ENCODE measurements at places on chromosomes 7 and 10.

DNA sequence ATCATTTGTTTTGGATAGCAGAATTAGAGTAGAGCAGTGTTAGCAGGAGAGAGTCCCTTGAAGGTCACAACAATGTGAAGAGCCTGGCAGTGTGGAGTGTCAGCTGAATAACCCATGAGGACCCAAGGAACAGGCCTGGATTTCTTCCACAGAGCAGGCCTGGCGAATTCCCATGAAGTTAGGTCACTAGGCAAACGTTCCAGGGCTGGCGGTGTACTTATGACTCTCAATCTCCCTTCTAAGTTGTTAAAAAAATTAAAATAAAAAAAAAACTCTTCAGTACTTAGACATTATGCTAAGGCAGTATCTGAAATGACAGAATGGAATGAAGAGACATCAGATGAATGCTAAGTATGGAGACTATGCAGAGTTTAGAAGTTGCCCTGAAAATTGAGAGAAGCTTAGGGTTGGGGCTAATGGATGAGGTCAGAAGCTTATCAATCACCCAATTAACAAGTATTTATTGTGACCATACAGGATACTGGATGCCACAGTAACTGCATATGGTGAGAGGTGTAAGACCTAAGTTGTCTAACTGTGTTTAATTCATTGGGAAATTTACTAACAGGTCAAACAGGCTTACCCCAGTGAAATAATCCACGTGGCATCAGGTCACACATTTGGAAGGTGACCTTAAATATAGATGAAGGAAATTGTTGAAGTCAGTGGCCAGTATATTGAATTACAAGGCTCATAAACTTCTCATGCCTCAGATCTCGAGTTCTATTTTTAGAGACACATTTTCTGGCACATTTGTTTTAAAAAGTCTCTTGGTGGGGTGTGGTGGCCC is 126.2 kb upstream of the NRP1 start:
- peak; percentile 64 for DNase-seq

DNA sequence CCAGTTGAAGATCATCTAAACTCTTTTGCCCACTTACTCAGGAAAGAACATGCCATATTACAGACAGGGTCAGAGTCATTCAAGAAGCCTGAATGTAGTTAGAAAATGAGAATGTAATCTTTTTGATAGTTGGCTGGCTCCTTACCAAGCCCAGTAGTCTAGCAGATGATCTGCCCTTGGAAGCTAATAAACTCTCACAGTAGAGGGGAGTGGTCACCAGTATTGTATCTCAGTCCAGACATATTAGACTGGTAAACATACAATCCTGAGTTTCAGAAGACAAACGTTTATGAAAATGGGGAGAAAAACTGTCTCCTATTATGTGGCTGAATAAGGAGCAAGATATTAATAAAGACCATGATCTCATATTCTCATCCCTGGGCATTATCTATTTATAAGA is 65.3 kb downstream of the SEPTIN7 start:
- DNase-seq, result no peak

GRCh38 chr10:75228834-75229233 is 6.9 kb downstream of the COMTD1 start:
- no peak for DNase-seq

DNA sequence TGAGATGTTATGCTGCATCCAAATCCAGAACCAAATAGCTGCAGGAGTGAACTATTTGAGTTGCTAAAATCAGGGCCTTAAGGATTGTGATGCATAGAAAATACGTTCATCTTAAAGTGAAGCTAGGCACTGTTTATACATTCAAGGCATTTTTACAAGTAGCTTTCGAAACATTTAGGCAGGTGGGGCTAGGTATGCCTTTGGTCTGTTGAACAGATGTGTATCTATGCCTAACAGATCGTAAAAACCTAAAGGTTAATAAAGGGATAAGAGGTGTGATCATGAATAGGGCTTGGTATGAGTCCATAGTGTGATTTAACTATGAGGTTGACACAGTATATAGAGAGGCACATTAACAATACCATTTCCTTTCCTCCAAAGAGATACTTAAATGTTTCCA is 262.5 kb downstream of the SEMA3D start:
- no peak for DNase-seq

DNA sequence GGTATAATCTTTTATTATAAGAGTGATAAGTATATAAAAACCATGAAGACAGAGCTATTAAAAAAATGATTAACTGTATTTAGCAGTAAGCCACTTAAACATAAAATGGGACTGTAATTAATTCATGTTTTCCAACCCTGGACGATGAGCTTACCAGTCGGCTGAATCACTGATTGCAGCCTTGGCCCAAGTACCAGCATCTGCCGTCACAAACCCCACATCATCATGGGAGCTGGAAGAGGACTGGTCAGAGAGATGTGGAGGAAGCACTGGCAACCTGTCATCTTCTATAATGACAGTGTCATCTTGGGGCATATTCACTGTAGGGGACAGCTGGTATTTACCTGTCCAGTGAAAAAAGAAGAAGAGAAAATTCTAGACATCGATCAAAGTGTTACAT is 473.6 kb downstream of the PARD3 start:
- no peak for DNase-seq

GRCh38 chr10:11934262-11934661 is 108.3 kb downstream of the UPF2 start:
- DNase-seq, result peak; percentile 59

DNA sequence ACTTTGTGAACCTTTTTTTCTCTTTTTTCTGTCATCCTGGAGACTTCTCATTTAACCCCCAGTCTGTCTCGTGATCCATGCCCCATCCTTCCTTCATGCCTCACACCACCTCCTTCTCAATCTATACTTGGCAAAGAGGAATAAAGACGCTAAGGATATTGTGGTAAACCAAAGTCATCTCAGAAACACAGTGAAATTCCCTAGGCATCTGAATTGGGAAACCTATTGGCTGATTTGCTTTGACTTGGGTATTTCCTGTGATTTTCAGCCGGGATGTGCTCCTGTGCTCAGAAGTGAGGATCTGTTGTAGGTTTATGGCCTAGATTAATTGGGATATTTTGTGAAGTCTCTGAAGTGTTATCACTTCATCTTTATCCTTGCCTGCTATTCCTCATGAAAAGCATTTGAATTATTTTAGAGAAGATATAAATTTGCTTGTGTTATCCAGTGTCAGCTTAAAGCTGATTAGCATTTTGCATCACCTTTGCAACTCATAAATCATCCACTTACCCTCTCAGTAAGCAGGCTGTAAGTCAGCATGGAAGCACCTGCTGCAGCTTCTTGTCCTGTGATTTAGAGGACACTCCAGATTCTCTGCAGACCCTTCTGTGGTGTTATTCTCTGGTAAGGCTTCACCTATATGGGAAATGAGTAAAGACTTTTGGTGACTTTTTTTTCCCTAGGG is 138.0 kb downstream of the AUTS2 start:
- DNase-seq, result no peak

- no peak for DNase-seq
Observed at GRCh38 chr7:5041047-5041446, 4.6 kb upstream of the RBAK start.

DNA sequence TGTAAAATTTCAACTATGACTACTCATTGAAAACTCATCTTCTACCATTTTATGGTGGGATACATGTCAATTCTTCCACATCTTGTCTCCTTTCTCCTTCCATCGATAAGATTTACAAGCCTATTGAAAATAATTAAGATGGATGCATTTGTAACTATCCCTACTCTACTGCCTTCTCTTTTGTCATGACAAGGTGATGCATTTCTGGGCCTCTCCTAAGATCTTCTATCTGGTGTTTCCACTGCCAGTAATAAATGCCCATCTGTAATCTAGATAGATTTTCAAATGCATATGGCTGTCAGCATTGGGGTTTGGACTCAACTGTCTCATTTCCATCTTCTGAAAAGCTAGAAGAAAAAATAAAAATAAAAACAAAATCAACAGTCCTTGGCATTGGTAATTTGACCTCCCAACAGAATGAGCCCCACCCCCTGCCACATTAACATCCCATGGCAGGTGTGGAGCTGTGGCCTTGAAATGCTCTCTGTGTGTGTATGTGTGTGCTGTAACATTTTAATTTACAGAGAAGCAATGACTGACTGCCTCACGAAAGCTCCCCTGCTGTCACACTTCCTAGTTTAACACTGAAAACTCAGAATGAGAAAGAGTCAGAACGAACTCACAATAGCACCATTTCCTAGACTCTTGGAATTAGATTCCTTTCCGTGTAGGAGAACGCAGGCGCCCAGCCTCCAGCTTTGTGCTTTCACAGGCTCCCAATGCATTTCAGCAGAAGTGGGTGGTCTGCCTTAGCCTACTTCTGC is 74.2 kb downstream of the RHOBTB1 start:
- DNase-seq, result no peak

- DNase-seq, result no peak
Observed at GRCh38 chr7:2993868-2994267, 49.8 kb downstream of the CARD11 start.

- no peak for DNase-seq
Observed at GRCh38 chr10:124688386-124688785, 55.8 kb downstream of the FAM53B start.

DNA sequence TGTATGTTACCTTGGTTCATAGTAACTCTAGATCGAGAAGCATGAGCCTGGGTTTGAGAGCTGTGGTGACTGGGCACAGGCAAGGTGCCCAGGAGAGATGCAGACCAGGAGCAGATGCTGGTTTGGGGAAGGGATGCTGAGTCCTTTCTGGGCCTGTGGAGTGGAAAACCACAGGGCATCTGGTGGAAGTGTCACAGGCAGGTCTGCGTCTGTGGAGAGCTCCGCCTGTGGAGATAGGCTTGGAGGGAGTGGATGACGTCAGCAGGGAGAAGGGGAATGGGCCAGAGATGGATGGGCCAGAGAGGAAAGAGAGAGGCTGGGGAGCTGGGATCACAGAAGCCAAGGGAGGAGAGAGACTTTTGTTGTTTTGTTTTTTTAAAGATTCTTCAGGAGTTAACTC is 14.8 kb downstream of the CYP26A1 start:
- DNase-seq, result no peak

DNA sequence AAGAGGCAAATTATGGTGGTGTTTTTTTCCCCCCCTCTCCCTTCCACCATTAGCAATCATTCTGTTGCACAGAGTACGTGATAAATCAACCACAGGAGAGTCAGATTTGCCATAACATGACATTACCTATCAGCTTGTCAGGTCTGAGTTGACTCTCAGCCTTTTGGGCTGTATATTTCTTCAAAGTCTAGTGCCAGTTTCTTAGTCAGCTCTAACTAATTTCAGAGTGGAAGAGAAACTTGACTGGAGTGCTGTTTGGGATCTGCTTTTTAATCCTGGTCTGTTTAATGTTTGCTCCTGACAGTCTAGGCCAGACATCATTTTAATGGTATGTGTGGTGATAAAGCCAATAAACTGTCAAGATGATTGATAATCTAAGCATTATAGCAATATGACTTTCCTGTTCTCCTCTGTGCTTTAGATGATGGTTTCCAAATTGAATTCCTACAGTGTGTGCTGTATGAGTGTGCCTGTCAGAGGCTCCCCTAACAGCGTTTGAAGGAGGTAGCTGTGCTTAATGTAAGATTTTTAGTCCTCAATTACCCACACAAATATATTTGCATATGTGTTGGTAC is 76.9 kb downstream of the LRMDA start:
- DNase-seq, result peak; percentile 51

GRCh38 chr10:85915245-85915846 is 451.2 kb downstream of the GRID1 start:
- DNase-seq, result no peak

GRCh38 chr10:47241946-47242867 is 57.8 kb upstream of the GDF10 start:
- DNase-seq, result no peak
